ENCODE measurements at places on chromosomes 5 and 9.

DNA sequence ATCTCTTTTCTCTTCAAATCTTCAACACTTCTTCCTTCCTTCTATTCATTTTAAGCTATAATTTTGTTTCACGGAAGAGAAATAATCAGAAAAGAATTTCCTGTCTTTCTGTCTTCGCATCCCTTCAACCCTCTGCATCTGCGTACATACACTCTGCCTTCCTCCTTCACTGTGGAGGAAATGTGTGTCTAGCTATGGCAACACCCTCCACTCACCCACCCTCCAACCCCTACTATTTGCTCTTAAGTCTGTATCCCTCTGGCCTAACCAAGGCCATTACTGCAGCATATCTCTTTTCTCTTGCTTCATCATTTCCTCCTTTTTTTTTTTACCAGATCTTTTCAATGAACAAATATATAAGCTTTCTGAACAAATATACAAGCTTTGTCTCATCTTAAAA is 105.7 kb upstream of the NUDT12 start:
- DNase-seq: no peak

- no peak for DNase-seq
Observed at GRCh38 chr5:68661237-68661636, 432.6 kb upstream of the SLC30A5 start.

GRCh38 chr9:131459056-131459455 is 43.7 kb upstream of the POMT1 start:
- DNase-seq: no peak

DNA sequence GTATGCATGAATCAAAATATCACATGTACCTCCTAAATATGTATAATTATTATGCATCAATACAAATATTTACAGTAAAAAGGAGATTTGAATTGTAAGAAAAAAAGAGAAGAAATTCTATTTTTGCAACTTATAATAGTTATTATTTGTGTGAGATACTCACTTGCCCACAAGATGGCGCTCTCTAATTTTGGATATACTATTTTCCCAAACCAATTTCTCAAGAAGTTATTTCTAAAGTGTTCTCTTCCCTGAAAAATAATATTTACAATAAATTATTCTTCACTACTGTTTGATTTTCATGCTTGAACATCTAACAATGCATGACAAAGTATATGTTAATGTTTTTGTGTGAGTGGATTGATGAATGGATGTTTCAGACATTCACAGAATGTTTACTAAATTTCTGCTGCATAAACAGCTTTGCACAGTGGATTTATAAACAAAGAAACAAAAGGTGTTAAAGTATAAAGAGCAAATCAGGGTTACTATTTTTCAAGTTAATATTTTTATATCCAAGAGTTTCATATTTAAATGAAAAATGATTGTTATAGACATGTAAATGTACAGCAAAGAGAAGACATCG is 503.4 kb downstream of the PDE4D start:
- peak; percentile 8 for DNase-seq

GRCh38 chr5:63686938-63687337 is 275.3 kb downstream of the HTR1A start:
- DNase-seq: no peak
